Left hindlimb (tissue), 1 donor: ENCODE measurements at places on chromosomes 3 and 15.

GRCh38 chr3:130904491-130904890 lies 10.6 kb downstream of the ATP2C1 start:
- DNase-seq = no peak

GRCh38 chr3:99714146-99714545 lies 75.8 kb downstream of the COL8A1 start:
- peak; percentile 33 for DNase-seq

GRCh38 chr15:52114261-52115055 lies 1.9 kb upstream of the BCL2L10 start:
- DNase-seq = peak; percentile 38

GRCh38 chr15:73393336-73393735 lies 24.6 kb upstream of the HCN4 start:
- DNase-seq = no peak

DNA sequence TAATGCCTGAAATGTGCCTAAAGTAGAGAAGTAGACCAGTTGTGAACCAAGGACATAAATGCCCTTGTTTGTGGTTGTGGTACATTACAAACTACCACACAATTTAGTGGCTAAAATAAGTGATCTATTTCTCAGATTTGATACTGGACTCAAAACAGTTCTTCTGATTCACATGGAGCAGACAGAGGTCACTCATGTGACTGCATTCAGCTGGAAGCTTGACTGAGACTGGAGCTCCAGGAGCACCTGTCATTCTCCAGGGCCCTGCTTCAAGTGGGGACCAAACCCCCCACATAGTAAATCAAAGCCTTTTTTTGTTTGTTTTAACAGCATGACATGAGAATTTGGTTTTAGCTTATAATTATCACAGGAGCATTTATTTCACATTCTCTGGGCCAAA lies 301.2 kb downstream of the OXSM start:
- no peak for DNase-seq

DNA sequence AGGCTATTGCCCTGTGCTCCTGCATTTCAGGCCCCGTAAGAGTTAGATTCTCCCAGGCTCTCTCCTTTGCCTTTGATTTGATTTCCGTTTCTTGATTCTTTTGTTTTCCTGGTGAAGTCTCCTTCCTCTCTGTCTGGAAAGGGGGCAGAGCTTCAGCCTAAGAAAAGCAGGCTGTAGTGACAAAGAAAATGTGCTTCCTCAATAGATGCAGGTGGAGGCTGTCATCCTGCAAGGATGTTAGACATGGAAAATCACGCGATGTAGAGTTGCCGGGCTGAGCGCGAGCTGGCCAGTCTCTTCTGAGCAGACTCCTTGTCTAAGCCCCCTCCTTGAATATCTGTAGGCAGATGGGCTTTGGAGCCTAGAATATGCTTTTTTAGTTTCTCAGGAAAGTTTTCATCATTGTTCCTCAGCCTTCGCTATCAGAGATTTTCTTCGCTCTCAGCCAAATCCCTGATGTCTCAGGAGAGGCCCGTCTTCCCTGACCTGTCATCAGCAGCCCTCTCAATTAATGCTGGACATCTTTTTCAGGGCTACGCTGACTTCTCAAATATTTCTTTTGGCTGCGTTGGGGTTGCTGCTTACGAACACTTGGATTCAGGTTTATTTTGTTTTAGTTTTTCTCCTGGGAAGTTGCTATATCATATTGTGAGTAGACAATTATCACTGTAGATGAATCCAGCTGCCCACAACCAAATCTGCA lies 163.6 kb downstream of the ITPR1 start:
- DNase-seq = no peak

GRCh38 chr3:48440590-48440958 lies 517 bp downstream of the TMA7 start:
- DNase-seq = no peak

GRCh38 chr3:26340001-26340400 lies 282.6 kb upstream of the LRRC3B start:
- no peak for DNase-seq

GRCh38 chr3:10289787-10290355 lies 2.9 kb downstream of the GHRL start:
- DNase-seq = no peak

DNA sequence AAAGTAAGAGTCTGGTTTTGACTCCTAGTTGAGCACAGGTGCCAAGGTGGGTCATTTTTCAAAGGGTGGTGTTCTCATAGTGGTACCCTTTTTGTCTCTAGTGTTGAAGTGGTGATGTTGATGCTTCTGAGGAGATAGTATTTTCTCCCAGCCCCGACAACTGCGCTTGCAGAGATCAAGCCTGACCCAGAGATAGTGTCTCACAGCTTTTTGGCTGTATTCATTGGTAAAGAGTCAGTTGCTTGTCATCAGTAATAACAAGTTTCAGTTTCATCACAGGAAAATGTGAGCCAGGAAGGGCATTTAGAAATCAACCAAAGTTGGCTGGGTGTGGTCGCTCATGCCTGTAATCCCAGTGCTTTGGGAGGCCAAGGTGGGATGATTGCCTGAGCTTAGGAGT lies 139.3 kb downstream of the NFKBIZ start:
- no peak for DNase-seq

- DNase-seq = no peak
These were observed 11.2 kb upstream of the TMEM212 start for GRCh38 chr3:171831936-171832335.

GRCh38 chr15:31235311-31236183 lies 91.1 kb upstream of the KLF13 start:
- no peak for DNase-seq

GRCh38 chr15:77856705-77857346 lies 220.7 kb downstream of the TBC1D2B start:
- no peak for DNase-seq

- no peak for DNase-seq
These were observed 128.2 kb downstream of the SUCLG2 start for GRCh38 chr3:67526246-67526645.

DNA sequence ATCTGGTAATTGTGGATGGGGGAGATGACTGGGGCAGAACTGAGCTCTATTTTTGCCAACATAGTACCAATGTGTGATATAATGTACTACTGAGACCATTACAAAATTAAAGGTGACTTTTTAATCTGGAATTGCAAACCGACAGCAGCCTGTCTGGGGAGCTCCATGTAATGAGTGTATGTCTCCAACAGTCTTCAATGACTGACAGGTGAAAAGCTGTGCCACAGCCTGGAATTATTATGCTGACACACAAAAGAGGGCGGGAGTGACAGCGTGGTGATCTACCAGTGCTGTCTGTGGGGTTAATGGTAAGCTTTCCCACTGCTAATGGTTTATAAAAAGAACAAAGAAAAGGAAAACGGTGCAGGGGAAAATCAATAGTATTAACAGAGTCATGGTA lies 143.4 kb downstream of the CLSTN2 start:
- DNase-seq = no peak

DNA sequence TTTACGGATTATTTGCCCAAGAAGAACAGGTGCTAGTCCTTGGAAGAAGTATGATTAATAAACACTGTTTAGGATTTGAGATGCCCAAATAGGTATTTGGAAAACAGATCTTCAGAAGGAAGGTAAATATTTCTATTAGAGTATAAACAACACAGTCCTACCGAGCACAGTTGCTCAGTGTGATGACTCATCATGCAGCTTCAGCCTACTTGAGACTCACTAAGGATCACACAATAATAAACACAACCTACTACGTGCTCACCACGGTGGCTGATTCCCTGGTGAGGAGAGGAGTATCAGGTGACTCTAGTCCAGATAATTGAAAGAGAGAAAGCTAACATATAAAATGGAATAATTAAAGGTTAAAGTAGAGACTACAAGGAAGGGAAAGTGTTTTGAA lies 72.0 kb downstream of the PDZRN3 start:
- no peak for DNase-seq

GRCh38 chr15:74983725-74984231 lies 11.6 kb upstream of the SCAMP5 start:
- DNase-seq = no peak
